CD8-positive, alpha-beta memory T cell (primary cell): ENCODE measurements at places on chromosomes 3 and 15. TPM values are rescaled to one million over a fixed set of nuclear protein-coding genes. Genes with fewer than 3 reads are reported as not detected.

ARNT2 gene
- total RNA-seq: 0.13 TPM

P2RY1 gene
- 0.16 TPM for total RNA-seq

SPTBN5 gene
- total RNA-seq: 0.31 TPM

PXYLP1 gene
- 6.6 TPM for total RNA-seq

PLSCR5 gene
- total RNA-seq: not detected

MCF2L2 gene
- 2.8 TPM for total RNA-seq

ERICH6 gene
- total RNA-seq: 0.39 TPM

PTH1R gene
- total RNA-seq: not detected

CADM2 gene
- total RNA-seq: 0.22 TPM

SKOR1 gene
- 0.15 TPM for total RNA-seq

CNTN4 gene
- not detected for total RNA-seq

GABRA5 gene
- total RNA-seq: not detected

LNP1 gene
- total RNA-seq: 1.5 TPM

KIF9 gene
- 7.2 TPM for total RNA-seq

LRRC31 gene
- not detected for total RNA-seq

SNTN gene
- total RNA-seq: not detected

CYP19A1 gene
- total RNA-seq: not detected

ADAMTS7 gene
- total RNA-seq: 0.07 TPM

ANKRD63 gene
- total RNA-seq: not detected

THSD4 gene
- total RNA-seq: not detected

PSTPIP1 gene
- total RNA-seq: 127 TPM

TIPIN gene
- 63.7 TPM for total RNA-seq

GOLGA8S gene
- 0.07 TPM for total RNA-seq
